ENCODE measurements at places on chromosomes 13 and 19.
A peak's percentile ranks its signal among the peaks of the same experiment; 100 is the strongest.

DNA sequence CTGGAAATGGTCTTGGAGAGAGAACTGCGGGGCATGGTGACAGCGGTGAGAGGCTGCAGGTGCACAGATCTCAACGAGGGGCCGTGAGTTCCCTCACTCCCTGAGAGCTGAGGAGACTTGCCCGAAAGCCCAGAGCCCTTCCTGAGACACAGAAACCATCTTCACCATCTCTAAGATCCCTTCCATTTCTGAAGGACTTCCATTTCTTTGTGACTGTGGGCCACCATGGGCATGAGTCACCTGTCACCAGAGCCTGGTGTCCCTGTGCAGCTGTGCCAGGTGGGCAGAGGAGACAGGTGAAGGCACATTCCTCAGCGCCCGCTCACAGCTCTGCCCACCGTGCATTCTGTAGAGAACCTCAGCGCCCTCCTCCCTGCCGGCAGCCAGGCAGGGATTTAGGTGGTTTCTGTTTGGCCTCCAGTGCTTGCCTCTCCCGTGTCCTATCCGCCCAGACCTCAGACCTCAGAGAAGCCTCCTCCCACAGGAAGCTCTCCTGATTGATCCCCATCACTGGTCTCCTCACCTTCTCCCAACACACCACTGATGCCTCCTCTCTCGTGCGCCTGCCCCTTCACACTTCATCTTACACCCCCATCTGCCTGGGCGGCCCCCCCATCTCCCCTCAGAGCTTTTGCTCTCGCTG, 24.2 kb downstream of the SH3GL1 start:
- no peak for DNase-seq

- peak; percentile 90 for DNase-seq
Measured at GRCh38 chr19:45657520-45658167, 10.4 kb upstream of the GIPR start.

DNA sequence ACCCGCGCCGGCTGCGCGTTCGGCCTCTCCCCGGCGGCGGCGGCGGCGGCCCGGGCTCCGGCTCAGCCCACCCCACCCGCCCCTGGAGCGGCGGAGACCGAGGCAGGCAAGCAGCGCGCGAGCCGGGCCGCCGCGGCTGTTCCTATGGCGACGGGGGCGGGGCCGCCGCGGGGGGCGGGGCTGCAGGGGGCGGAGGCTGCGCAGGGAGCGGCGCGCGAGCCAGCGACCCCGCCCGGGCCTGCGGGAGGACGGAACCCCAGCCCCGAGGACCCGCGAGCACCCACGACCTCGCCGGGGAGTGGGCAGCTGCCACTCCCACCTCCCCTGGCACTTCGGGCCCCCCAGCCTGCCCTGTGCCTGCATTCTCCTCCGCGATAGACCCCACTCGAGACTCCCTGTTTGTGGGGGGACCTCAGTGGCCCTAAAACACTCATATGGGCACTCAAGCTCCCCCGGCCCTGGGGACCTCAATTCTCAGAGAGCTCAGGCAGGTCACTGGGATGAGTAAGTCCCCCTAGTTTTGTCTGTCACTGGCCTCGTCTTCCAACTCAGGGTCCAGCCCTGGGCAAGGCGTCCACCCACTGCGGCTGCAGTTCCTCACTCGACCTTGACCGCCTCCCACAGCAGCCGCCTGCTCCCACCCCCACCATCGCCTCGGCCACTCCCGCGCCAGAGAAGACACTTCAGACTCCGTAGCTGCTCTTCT, at the start of gene CTXN1:
Gene CTXN1, minus strand, starts transcription at position 115 of the 706 bp plus-strand sequence. CDS start 597 bp downstream, outside the sequence.
- DNase-seq, result peak; percentile 77

GRCh38 chr13:48827709-48828108, 148.0 kb upstream of the FNDC3A start:
- no peak for DNase-seq

GRCh38 chr13:43732726-43733125, 54.0 kb downstream of the ENOX1 start:
- DNase-seq, result no peak

- no peak for DNase-seq
Measured at GRCh38 chr19:33669376-33669775, 47.6 kb downstream of the CHST8 start.

GRCh38 chr19:10173527-10173926, 21.2 kb downstream of the DNMT1 start:
- no peak for DNase-seq

DNA sequence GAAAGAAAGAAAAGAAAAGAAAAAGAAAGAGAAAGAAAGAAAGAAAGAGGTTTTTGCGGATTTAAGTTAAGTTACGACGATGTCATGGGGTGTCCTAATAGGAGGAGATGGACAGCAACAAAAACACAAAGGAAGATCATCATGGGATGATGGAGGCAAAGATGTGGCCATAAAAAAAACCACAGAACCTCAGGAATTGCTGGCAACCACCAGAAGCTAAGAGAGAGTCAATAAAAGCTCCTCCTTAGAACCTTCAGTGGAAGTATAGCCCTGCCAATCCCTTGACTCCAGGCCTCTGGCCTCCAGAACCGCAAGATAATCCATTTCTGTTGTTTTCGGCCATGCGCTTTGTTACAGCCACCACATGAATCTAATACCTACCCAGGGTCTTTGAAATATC, 11.5 kb downstream of the PLEKHA4 start:
- no peak for DNase-seq

- no peak for DNase-seq
Measured at GRCh38 chr19:13830741-13831536, 35.7 kb downstream of the ZSWIM4 start.

DNA sequence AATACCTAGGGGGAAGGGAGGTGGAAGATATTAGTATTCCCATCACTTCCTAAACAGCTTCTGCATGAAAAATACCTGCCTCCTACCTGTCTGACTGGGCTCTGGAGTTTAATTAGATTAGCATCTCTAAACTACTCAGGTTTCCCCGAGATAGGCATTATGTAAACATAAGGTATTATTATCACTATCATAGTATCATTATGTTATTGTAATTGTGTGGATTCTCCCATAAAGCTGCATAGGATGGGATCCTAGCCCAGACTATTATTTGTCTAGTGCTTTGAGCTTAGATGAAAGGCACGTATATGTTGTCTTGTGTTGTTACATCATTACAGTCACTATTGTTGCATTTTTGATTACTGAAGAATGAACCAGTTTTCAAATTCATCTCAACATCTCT, 115.2 kb upstream of the SOX21 start:
- no peak for DNase-seq

- DNase-seq, result peak; percentile 28
Measured at GRCh38 chr19:30423481-30423880, 51.3 kb downstream of the ZNF536 start.

GRCh38 chr19:23917856-23918255, 3.2 kb downstream of the ZNF726 start:
- no peak for DNase-seq

DNA sequence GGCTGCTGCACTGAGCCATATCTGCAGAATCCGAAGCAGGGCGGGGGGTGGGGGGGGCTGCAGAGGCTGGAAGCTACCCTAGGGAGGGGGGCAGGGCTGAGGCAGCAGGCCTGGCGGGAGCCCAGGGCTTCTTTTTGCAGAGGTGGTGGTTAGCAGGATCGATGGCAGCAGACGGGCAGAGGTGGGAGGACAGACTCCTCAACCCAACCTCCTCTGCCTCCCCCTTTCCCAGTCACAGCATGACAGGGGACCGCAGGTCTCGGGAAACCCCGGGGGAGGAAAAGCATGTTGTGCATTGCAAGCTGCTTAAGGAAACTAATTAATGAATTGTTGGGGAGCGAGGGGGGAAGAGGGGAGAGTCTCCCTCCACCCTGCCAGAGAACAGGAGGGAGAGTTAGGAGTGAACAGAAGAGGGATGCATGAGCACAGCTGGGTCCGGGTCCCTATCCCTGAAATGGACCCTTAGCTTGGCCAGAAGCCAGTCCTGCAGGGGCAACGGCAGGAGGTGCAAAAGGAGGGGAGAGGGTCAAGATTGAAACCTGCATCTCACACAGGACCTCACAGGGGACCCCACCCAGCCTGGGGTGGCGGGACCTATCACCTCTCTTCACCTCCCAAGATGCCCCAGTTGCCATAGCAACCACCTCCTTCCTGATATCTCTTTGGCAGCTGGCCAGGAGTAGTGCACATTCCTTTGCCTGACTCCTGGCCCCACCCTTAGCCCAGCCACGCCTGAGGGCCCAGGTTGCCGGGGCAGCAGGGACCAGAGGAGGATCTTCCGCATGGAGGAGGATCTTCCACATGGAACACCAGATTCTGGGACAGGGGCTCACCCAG, 1.8 kb downstream of the FXYD7 start:
- DNase-seq, result peak; percentile 21

- DNase-seq, result no peak
Measured at GRCh38 chr13:72258340-72258981, 391.5 kb upstream of the DACH1 start.

DNA sequence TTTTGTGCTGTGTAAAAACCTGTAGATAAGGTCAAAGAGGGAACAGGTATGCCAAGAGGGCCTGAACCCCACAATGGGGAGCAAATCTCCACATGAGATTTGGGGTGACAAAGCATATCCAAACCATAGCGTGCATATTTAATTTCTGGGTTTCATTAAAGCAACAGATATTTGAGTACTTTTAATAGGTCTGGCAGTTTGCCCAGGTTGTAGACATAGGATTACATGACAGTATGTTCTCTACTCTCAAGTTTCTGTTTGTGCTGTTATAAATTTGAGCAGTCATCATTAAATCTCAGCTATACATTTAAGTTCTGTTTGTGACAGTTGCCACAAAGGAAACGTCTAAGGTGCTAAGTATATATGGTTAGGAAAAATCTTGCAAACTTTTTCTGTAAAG, 236.4 kb downstream of the ATP8A2 start:
- no peak for DNase-seq

- no peak for DNase-seq
Measured at GRCh38 chr19:28874742-28875141, 338.2 kb downstream of the UQCRFS1 start.

DNA sequence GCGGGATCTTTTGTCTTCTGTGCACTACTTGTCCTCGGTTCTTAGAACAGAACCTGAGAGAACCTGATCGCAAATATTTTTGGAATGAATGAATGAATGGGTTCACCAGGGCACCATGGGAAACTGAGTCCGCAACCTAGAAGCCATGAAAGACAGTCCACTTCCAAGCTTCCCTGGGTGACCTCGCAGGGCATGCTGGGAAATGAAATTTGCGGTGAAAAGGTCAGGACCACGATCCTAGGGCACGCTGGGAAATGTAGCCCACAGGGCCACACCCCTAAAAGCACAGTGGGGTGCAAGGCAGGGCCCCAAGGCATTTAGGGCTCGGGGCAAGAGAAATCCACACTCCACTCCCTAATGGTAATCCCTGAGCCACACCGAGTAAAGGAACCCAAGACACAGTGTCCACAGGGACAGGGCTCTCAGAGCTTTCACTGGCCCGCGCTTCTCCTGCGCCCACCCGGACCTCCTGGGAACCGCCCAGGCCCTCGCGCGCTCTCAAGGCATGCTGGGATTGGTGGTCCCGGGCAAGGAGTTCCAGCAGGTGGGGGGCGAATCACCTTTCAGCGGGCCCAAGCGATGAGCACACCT, 1.1 kb upstream of the PPP1R12C start:
- DNase-seq, result no peak

- DNase-seq, result no peak
Measured at GRCh38 chr13:84978851-84979250, 820.4 kb downstream of the SLITRK6 start.

- DNase-seq, result no peak
Measured at GRCh38 chr13:110411688-110412059, 104.6 kb downstream of the COL4A2 start.

GRCh38 chr13:41017159-41017558, 2.0 kb downstream of the ELF1 start:
- no peak for DNase-seq

- no peak for DNase-seq
Measured at GRCh38 chr19:47459477-47459876, 12.2 kb downstream of the SLC8A2 start.

DNA sequence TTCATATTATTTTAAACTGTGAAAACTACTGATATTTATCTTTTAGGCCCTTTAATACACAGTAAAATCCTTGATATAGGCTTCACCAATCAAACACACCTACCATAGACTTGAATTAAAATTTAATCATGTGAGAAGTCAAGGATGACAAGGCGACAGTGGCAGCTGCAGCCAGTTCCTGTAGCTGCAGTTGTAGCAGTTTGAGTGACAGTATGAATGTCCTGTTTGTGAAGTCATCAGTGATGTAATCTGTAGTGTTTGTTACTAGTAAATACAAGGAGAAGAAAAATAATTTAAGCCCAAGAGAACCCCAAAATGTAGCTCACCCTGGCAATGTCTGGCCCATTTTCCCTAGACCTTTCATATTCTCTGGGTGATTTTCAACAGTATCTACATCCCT, 897.0 kb downstream of the SLITRK6 start:
- no peak for DNase-seq

DNA sequence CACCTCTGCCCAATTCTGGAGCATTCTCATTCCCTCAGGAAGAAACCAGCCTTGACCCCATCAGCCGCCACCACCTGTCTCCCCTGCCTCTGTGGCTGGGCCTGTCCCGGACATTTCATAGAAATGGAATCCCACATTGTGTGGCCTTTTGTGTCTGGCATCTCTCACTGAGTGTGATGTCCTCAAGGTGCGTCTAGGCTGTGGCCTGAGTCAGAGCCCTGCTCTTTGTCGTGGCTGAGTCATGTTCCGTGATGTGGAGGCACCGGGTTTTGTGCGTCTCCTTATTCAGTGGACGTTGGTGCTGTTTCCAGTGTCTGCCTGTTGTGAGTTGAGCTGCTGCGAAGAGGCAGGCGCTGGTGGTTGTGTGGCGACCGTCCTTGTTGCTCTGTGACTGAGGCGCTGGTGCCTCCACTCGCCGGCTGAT, 3.5 kb downstream of the FZR1 start:
- no peak for DNase-seq

DNA sequence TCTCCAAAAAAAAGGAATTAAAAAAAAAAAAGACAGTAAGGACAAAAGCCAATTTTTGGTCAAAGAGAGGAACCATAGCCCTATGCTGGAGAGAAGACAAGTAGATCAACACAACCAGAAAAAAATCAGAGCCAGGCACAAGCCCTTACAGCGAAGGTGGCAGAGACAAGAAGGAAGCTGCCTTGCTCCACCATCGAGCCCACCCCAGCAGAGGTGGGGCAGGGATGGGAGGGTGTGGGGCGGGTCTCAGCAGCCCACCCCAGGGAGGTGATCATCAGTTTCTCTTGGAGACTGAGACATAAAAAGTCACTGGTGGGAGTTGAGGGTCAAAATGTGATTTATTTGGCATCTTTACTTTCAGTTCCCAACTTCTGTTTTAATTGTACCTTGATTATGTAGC, 332.4 kb downstream of the FOXO1 start:
- DNase-seq, result no peak

Measured in WERI-Rb-1 (cell line).